Left renal cortex interstitium (tissue), 4 donors: ENCODE measurements at places on chromosomes 7 and 10.

DNA sequence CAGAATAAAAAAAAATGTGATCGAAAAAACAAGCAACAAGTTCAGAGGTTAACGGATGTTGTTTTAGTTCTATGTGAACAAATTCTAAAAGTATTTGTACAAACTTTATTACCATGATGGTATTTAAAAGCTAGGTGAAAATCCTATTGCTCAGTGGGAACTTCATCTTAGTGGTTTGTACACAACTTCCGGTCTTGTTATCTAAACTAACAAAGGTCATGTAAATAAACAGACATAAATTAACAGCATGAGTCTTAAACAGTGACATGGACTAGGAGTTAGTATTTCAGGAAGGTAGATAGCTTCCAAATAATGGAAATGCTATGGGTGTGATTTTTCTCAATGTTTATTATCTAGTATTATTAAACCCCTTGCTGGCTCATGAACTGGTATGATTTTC is 83.8 kb downstream of the SPAG6 start:
- no peak for DNase-seq

GRCh38 chr7:74586258-74587175 is 71.0 kb upstream of the GTF2I start:
- no peak for DNase-seq

DNA sequence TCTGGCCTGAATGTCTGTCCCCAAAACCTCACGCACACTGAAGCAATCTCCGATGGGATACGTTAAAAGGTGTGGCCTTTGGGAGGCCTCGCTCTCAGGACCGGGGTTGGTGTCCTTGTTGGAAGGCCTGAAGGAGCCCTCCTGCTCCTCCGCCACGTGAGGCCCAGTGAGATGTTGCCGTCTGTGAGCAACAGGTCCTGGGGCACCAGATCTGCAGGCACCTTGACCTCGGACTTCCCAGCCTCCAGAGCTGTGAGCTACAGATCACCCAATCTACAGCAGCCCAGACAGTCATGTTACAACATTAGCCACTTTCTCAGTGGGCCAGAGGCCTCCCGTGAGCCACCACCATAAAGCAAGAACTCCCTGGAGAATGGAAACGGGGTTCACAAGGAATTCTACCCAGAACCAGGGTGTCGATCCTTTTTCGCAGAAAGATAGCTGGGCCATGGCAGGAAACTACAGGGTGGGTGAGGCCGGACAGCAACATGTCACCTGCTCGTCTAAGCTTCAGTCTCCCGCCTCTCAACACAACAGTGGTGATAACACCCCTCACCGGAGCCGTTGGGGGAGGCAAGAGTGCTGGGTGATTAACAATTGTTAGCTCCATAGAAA is 87.0 kb downstream of the DIP2C start:
- DNase-seq: no peak

GRCh38 chr10:47164126-47164799 is 135.7 kb upstream of the GDF10 start:
- no peak for DNase-seq

GRCh38 chr10:51344371-51344770 is 270.1 kb downstream of the PRKG1 start:
- DNase-seq: no peak

DNA sequence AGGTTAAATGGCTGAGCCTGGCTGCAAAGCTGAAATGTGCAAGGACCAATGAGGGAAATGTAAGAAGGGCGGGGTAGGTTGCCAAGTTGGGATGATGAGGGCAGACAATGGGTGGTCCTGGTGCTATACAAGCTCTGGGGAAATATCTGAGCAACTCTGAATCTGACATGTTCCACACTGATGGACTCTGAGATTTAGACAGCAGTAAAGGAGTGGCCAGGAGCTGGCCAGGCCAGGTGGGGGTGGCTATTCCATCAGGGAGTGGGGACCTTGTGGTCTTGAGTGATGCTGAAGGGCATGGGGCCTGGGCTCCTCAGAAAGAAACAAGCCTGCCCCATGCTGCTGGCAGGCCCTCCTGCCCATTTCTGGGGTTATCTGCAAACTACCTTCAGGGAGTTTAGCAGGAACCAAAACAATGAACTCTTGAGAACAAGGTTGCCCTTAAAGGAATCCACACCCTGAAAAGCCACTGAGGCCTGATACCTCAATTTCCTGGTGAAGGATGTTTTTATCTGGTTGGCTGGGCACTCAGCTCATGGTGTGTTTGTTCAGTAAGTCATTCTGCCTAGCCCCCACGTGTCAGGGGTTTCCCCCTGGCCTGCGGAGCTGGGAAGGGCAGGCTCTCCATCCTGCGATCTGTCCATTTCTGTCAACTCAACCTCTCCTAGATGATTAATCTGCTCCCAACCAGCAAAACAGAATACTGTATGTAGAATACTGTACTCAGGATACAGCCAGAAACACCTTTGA is 143.3 kb upstream of the TNS3 start:
- no peak for DNase-seq

DNA sequence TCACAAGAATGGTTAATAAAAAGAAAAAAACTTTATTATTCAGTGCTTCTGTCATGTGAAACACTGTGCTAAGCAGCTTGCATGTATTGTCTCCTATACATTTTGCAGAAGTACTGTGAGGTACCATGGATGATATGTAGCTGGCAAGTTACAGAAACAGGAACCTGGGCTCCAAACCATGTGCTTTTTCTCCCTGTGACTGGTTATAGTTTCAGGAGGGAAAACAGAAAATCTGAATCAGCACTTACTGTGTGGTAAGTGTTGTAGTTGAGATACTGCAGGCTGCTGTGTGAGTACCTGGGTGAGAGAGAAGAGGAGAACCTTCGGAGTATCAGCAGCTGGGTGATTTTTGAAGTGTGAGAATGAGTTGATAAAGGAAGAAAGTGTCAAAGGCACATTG is 285.0 kb downstream of the SUGCT start:
- DNase-seq: no peak

DNA sequence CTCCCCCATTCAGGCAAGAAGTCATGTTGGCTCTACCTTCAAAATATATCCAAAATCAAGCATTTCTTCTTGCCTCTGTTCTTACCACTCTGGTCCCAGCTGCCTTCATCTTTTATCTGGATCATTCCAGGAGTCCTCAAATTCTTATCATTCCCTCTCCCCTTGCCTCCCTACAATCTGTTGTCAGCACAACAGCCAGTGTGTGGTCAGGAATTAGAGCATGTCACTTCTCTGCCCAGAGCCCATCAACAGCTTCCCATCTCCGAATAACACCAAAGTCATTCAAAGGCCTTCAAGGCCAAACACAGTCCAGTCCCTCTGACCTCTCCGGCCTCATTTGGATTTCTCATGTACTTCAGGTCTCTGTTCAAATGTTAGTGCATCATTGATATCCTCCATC is 70.4 kb downstream of the DENND11 start:
- DNase-seq: no peak

DNA sequence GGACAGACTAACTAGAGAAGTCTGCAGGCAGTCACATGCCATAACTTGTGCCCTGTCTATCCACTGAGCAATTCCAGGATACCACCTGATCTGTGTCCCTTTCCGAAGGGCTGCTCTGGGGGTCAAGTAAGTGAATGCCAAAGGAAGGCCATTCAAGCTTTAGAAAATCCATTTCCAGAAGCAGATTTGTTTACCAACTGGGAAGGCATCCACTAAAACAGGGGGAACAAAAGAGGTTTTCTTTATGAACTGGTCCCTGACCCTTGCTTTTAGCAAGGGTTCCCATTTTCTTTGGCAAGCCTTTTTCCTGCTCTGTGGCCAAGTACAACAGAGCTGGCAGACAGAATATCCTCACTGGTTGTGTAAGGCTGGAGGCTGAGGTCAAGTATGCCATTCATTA is 36.5 kb downstream of the ITPRID1 start:
- no peak for DNase-seq
